ENCODE measurements at places on chromosomes 16 and 17. TPM values are rescaled to one million over a fixed set of nuclear protein-coding genes. Genes with fewer than 3 reads are reported as not detected.

GRCh38 chr17:75570034-75570676, 17.4 kb upstream of the MYO15B start:
- no peaks in the 10 kb centered on the region for H3K36me3 ChIP-seq
- no peak overlapping the region for H3K27ac ChIP-seq
- no peak overlapping the region for H3K4me3 ChIP-seq
- H3K4me1 ChIP-seq, result peaks cover 5% of the 10 kb centered on the region

DNA sequence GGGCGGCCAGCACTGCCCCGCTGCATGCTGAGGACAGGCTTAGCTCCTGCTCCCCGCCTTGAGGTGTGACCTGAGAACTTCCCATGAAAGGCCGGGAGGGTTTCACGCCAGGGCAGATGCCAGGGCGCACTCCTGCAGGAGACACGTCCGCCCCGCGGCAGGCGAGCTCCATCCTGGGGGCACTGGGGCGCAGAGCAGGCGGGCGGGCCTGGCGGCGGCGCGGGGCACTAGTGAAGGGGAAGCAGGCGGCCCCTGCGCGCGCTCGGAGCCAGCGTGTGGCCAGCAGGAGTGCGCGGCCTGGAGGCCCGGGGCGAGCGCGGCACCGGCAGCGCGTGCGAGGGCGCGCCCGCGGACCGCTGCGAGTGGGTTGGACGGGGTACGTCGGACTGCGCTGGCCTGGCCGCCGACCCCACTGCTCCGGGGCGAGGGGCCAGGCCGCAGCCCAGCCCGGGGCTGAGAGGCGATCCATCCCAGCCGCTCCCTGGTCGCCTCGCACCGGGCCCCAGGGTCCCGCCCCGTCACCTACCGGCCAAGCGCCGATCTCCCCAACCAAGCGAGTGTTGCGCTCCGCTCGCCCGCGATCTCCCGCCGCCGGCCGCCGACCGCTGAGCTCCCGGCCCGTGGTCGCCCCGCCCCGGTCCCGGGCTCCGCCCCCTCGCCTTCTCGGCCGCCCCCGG, at the start of gene MAP3K14:
Gene MAP3K14 (minus strand): TSS at position 587 of the 677 bp plus-strand sequence. CDS start 26,275 bp downstream, outside the sequence.
- H3K4me1 ChIP-seq, result peaks cover 67% of the 10 kb centered on the region
- peak within 1 kb of the TSS; percentile 90 for H3K4me3 ChIP-seq
- DNase-seq, result peak; percentile 89
- H3K27me3 ChIP-seq, result peaks cover 3% of the 10 kb centered on the region
- H3K27ac ChIP-seq, result peak within 1 kb of the TSS; percentile 96
- peaks cover 43% of the 10 kb centered on the region for H3K36me3 ChIP-seq

Gene RPL26
- total RNA-seq, result 2,469 TPM

DNA sequence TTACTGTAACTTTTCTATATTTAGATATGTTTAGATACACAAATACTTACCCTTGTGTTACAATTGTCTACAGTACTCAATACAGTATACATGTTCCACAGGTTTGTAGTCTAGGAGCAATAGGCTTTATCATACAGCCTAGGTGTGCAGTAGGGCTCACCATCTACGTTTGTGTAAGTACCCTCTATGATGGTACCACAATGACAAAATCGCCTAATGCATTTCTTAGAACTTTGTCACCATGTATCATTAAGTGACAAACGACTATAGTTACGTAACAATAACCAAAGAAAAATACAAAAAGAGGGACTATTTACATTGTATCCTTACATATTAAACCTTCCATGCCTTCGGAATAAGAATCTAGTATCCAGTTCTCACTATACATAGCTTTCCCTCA, 8.0 kb downstream of the STAT5B start:
- peaks cover 62% of the 10 kb centered on the region for H3K4me1 ChIP-seq
- no peaks in the 10 kb centered on the region for H3K27me3 ChIP-seq
- H3K4me3 ChIP-seq, result peak overlapping the region; percentile 13
- H3K27ac ChIP-seq, result peak overlapping the region; percentile 97

- H3K36me3 ChIP-seq, result no peaks in the 10 kb centered on the region
- H3K27me3 ChIP-seq, result peaks cover 17% of the 10 kb centered on the region
- H3K4me1 ChIP-seq, result peaks cover 9% of the 10 kb centered on the region
- H3K27ac ChIP-seq, result peak overlapping the region; percentile 80
Measured at GRCh38 chr17:8745586-8746500, 1.2 kb upstream of the CCDC42 start.

- no peak overlapping the region for H3K27ac ChIP-seq
- peaks cover 27% of the 10 kb centered on the region for H3K4me1 ChIP-seq
- H3K4me3 ChIP-seq, result no peak overlapping the region
- peaks cover 11% of the 10 kb centered on the region for H3K36me3 ChIP-seq
- no peaks in the 10 kb centered on the region for H3K27me3 ChIP-seq
Measured at GRCh38 chr17:40473573-40474365, 27.7 kb downstream of the TNS4 start.

- H3K27me3 ChIP-seq, result no peaks in the 10 kb centered on the region
- peak overlapping the region; percentile 64 for H3K27ac ChIP-seq
- no peak for DNase-seq
- H3K4me1 ChIP-seq, result peaks cover 52% of the 10 kb centered on the region
Measured at GRCh38 chr16:48561960-48562393, 48.0 kb downstream of the N4BP1 start.

GRCh38 chr17:54221499-54221898, 398.8 kb downstream of the KIF2B start:
- H3K27ac ChIP-seq, result no peak overlapping the region
- no peaks in the 10 kb centered on the region for H3K4me1 ChIP-seq
- no peaks in the 10 kb centered on the region for H3K27me3 ChIP-seq
- DNase-seq, result no peak

Gene MMP28
- total RNA-seq, result not detected

Gene MSRB1
- total RNA-seq, result 23.0 TPM

Gene C17orf113
- 0.07 TPM for total RNA-seq

Gene CRYM
- not detected for total RNA-seq

DNA sequence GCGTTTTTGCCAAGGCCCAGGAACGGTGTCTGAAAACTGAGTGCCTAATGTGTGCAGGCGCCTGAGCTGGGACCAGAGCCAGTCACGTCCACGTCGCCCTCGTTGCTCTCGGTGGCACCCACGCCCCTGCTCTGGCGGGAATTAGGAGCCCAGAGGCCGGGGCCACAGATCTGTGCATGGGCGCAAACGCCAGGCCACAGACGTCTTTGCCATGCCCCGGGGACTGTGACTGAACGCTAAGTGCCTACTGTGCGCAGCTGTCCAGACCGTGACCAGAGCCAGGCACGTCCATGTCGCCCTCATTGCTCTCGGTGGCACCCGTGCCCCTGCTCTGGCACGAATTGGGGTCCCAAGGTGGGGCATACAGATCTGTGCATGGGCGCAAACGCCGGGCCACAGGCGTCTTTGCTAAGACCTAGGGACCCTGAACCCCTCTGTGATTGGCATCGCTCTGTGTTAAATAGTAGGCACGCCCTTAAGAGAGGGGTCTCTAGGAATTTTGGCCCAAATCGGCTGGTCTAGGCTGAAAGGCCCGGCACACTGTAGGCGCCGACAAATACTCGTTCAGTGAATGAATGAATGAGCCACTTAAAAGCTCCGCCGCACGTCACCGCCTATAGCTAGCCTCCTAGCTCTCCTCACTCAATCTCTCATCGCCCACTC, 827 bp upstream of the UBALD1 start:
- H3K4me1 ChIP-seq, result peaks cover 12% of the 10 kb centered on the region
- DNase-seq, result no peak
- H3K36me3 ChIP-seq, result peaks cover 3% of the 10 kb centered on the region

DNA sequence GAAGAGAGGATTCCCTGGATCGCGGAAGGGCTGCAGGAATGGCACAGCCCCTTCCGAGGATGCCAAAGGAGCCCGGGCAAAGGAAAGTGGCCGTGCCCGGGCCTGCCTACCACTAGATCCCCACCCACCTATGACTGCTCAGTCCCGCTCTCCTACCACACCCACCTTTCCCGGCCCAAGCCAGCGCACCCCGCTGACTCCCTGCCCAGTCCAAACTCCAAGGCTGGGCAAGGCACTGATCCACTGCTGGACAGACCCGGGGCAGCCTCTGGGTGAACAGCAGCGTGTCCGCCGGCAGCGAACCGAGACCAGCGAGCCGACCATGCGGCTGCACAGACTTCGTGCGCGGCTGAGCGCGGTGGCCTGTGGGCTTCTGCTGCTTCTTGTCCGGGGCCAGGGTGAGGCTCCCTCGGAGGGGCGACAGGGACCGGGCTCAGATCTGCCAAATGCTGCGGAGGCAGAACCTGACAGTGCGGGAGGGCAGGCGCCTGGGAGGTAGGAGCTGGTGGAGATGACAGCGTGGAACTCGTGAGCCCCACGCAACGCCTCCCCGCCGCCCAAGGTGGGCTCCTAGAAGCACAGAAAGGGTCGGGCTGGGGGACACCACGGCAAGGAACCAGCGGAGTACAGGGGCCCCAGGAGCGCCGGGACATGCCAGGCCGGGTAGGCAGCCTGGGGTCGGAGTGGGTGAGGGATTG, at the start of gene CES2:
Gene CES2 (plus strand): TSS at position 203 of the 698 bp plus-strand sequence. CDS start 120 bp downstream, at position 323.
- H3K27ac ChIP-seq, result peak within 1 kb of the TSS; percentile 98
- H3K36me3 ChIP-seq, result peaks cover 46% of the 10 kb centered on the region
- H3K4me1 ChIP-seq, result peaks cover 43% of the 10 kb centered on the region
- no peak for DNase-seq

GRCh38 chr17:37446027-37446426, 39.3 kb downstream of the TADA2A start:
- H3K4me1 ChIP-seq, result peaks cover 3% of the 10 kb centered on the region
- no peak overlapping the region for H3K4me3 ChIP-seq
- H3K27ac ChIP-seq, result no peak overlapping the region
- H3K27me3 ChIP-seq, result no peaks in the 10 kb centered on the region
- no peak for DNase-seq
- peaks cover 47% of the 10 kb centered on the region for H3K36me3 ChIP-seq

DNA sequence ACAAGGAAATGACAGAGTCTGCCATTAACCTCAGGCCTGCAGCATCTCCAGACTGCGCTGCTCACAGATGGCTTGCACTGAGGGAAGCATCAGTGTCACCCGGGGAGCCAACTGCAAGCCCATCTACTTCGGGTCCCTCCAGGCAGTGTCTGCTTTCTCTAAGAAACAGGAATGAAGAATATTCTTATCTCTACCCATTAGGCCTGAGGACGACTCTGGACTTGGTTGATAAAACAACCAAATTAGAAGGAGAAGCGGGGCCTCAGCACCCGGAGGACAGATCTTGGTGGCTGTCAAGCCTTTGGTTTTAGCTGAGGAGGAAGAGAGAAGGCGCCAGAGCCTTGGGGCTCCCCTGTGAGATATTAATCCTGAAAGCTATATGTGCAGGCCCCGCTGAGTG, 19.5 kb upstream of the MGAT5B start:
- H3K27ac ChIP-seq, result no peak overlapping the region
- H3K36me3 ChIP-seq, result no peaks in the 10 kb centered on the region
- no peak for DNase-seq

DNA sequence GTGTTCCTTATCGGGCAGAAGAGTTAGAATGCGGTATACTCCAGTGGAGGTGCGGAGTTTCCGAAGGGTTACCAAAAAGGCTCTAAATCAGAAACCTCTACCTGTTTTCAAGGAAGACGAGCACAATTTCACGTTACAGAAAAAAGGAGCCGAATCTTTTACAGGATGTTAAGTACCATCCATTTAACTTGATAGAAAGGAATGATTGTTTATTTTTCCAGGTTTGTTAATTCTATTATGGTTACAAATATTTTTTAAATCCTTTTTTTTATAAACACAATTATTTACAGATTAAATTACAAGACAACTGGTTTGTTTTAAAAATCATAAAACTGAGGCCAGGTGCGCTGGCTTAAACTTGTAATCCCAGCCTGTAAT, 18.2 kb downstream of the ZNF213 start:
- H3K27me3 ChIP-seq, result peaks cover 21% of the 10 kb centered on the region
- peak overlapping the region; percentile 94 for H3K27ac ChIP-seq
- DNase-seq, result no peak
- H3K36me3 ChIP-seq, result peaks cover 10% of the 10 kb centered on the region
- H3K4me3 ChIP-seq, result peak overlapping the region; percentile 88

Gene PNPO
- 61.5 TPM for total RNA-seq

GRCh38 chr16:57695680-57696069, 1.1 kb downstream of the DRC7 start:
- H3K4me3 ChIP-seq, result no peak overlapping the region
- no peaks in the 10 kb centered on the region for H3K36me3 ChIP-seq
- peaks cover 8% of the 10 kb centered on the region for H3K27me3 ChIP-seq
- no peak for DNase-seq

- peaks cover 9% of the 10 kb centered on the region for H3K4me1 ChIP-seq
- no peaks in the 10 kb centered on the region for H3K36me3 ChIP-seq
- no peak for DNase-seq
- peaks cover 21% of the 10 kb centered on the region for H3K27me3 ChIP-seq
- H3K4me3 ChIP-seq, result no peak overlapping the region
Measured at GRCh38 chr17:74994440-74994839, 7.0 kb downstream of the CDR2L start.

Gene TMEM88
- 6.1 TPM for total RNA-seq

DNA sequence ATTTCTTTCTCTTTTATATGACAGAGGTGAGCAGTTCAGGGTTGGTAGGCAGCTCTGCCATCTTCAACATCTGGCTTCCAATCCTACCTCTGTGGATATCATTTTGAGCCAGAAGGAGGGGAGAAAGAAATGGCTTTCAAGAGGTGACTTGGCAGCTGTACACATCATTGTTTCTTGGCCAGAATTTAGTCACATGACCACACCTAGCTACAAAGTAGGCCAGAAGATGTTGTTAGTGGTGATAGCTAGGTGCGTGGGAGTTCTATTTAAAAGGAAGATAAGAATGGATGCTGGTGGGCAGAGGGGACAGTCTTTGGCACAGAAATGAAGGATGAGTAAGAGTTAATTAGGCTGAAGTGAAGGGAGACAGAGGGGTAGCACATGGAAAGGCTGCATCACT, 29.2 kb upstream of the MPHOSPH6 start:
- no peak overlapping the region for H3K4me3 ChIP-seq
- DNase-seq, result no peak
- H3K4me1 ChIP-seq, result peaks cover 4% of the 10 kb centered on the region
- H3K27ac ChIP-seq, result no peak overlapping the region

Gene TM4SF5
- not detected for total RNA-seq

GRCh38 chr17:17569691-17570090, 21.8 kb downstream of the PEMT start:
- H3K27me3 ChIP-seq, result no peaks in the 10 kb centered on the region
- no peak overlapping the region for H3K27ac ChIP-seq
- H3K4me3 ChIP-seq, result no peak overlapping the region
- no peaks in the 10 kb centered on the region for H3K36me3 ChIP-seq

Gene DOC2A
- 2.7 TPM for total RNA-seq

DNA sequence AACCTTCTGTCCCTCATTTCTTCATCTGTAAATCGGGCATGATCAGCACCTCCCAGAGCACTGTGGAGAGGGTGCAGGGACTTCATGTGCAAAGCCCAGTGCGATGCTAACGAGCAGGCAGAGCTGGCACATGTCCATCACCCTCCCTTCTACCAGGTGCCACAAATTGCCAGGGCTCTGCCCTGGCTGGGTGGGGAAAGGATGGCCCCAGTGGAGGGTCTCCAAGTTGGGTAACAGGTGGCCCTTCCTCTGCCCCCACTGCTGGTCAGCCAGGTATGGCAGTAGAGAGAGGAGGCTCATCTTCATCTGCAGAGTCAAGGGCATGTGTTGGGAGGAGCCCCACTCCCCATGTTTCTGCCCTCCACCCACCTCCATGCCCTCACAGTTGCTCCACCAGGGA, 61.5 kb upstream of the CDH5 start:
- no peaks in the 10 kb centered on the region for H3K36me3 ChIP-seq
- no peak overlapping the region for H3K27ac ChIP-seq
- peaks cover 3% of the 10 kb centered on the region for H3K4me1 ChIP-seq

Data from activated CD4-positive, alpha-beta T cell treated with anti-CD3 and anti-CD28 coated beads, Interleukin-2, amount 10 ng/mL, durations not matched to agents 24 days and 14 days (primary cell).